ENCODE measurements at places on chromosomes 4 and X.

- no peak for DNase-seq
Measured at GRCh38 chr4:185708348-185708747, 103.6 kb downstream of the SORBS2 start.

GRCh38 chrX:30301208-30301607 lies 8.0 kb downstream of the NR0B1 start:
- DNase-seq: no peak

GRCh38 chr4:112563431-112564200 lies 47.6 kb upstream of the NEUROG2 start:
- no peak for DNase-seq

GRCh38 chrX:77440330-77440729 lies 6.9 kb upstream of the FGF16 start:
- no peak for DNase-seq

DNA sequence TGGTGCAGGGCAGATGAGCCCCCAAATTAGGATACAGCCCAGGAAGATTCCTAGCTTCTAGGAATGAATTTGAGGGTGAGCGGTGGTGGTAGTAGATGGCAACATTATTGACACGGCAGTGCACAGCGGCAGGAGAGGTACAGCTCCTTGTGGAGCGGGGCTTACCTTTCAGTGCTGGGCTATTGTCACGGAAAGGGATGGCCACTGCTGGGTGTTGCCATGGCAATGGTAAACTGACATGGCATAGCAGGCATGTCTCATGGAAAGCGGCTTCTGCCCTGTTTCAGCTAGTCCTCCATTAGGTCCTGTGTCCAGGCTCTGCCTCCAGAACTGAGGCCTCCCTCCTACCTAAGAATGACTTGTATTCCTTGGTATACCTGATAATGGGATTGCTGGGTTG lies 81.8 kb upstream of the WDR1 start:
- DNase-seq: no peak

DNA sequence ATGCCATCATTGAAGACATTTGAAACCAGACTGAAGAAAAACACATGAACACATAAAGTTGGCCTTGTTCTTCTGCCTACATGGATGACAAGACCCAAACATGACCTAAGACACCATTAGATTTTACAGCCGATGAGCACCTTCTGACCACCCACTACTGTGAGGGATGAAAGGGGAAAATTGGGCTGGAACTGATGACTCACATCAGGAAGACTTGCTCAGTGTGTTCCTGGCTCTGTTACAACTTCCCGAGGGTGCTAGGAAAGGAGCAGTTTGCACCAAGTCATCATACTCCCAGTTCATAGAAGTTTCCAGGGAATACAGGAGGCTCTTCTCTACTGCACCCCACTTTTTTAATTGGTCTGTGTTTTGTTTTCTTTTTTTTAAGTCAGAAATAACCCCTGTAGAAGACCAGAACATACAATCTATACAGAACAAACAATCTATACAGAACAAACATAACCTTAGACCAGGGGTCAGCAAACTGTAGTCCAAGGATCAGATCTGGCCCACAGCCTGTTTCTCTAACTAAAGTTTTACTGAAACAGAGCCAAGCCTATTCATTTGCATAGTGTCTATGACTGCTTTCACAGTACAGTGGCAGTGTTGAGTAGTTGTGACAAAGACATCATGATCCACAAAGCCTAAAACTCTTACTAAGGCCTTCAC lies 25.3 kb downstream of the BTC start:
- DNase-seq: no peak

DNA sequence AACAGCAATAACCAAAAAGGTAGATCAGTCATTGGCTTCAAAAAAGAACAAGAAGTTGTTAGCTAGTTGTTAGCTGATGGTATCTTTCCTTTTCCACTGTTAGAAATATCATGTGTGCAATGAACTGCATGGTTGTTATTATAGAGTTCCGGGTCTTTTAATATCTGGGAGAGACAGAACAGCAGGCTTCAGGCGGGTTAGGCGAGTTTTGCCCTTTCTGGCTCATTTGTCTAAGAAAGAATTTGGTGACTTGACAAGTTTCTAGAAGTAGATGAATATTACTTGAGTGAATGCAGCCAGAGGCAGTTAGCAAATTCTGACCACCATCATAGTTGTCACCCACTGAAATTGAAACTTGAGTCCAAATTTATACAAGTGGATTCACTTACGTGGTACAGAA lies 88.9 kb upstream of the MID1 start:
- DNase-seq: no peak

DNA sequence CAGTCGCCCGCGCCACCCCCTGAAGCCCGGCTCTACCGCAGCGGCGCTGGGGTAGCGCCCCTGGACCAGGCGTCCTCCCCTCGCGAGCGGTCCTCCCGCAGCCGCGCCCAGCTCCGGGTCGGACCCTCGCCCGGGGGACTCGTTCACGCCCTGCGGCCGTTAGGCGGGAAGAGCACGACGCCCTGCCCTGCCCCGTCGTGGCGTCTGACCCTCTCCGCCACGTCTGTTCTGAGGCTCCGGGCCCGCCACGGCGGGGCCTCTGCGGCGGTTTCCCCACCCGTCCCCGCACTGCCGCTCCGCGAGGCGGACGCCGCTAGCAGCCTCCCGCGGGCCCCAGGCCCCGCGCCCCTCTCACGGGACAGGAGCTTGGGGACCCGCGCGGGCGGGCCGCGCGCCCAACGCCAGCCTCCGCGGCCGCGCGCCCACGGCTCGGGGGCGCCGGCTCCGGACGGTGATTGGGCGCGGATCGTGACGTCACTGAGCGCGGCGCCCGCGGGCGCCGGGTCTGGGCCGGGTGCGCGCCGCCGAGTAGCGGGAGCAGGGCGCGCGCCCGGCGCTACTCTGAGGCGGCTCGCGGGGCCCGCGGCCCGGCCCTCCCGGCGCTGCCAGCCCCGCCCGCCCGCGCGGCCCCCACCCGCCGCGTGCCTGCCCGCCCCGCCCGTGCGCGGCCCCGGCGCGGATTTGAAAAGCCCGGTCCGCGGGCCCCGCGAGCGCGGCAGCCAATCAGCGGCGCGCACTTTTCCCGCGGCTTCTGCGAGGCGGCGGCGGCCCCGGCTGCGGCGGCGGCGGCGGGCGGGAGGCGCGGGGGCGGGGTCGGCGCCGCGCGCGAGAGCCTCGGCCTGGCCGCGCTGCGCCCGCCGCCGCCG lies at the start of gene NSD2:
Gene NSD2 (plus strand): TSS at position 816 of the 866 bp plus-strand sequence. CDS start 29,262 bp downstream, outside the sequence.
- peak; percentile 89 for DNase-seq

DNA sequence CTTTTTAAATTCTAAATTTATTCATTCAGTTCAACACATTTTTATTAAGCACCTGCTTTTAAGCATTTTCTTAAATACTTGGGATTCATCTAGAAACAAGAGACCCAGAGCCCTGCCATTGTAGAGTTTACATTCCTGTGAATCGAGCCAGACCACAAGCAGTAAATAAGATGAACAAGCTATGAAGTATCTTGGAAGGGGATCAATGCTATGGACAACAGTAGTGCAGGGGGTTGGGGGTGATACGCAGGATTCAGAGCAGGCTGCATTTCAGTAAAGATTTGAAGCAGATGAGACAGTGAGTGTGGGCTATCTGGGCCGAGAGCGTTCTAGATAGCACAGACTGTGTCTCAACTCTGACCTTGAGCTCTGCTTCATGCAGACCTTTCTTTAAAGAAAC lies 35.1 kb downstream of the CLDN22 start:
- no peak for DNase-seq
